ENCODE measurements at places on chromosomes 1 and 21.
A peak's percentile ranks its signal among the peaks of the same experiment; 100 is the strongest.

DNA sequence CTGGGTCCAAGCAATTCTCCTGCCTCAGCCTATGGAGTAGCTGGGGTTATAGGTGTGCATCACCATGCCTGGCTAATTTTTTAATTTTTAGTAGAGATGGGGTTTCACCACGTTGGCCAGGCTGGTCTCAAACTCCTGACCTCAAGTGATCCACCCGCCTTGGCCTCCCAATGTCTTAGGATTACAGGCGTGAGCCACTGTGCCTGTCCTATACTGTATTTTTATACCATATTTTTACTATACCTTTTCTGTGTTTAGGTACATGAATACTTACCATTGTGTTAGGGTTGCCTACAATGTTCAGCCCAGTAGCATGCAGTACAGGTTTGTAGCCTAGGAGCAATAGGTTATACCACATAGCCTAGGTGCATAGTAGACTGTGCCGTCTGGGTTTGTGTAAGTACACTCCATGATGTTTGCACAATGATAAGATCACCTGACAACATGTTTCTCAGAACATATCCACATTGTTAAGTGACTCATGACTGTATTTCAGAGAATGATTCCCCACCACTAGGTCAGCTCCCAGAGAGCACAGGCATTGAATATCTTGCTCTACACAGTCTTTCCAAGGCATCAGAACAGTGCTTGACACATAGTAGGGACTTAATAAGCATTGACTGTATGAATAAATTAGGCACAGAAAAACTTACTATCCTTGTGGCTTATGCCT is 6.0 kb upstream of the CITED4 start:
- peak; percentile 83 for DNase-seq

DNA sequence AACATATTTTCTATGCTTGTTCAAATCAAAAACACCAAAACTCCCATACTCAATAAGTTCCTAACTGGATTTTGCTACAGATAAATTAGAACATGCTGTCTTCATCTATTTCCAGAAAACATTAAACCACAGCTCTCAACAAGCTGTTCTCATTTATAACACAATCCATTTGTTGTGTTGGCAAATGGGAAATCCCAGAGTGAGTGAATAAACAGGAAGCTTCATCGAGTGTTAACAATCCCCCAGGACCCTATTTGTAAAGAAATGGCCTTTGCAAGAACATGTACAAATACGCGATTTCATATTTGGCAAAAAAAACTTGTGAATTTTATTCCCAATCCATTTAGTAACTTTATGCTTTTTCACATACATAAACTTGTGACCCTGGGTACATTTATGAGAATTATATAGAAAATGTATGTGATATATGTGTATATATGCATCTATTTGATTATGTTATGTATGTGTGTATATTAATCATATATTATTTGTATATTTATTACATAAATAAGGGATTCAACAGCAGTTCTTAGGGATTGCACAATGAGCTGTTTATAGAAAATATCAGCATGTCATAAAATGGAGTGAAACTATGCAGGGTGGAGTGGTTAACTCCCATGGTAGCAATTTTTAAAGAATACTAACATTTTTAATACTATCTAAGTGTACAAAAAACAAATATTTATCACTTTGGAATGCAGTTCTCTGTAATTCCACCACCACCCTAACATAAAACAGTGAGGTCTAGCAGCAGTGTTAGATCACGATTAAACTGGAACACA is 160.0 kb downstream of the NEGR1 start:
- DNase-seq: no peak

GRCh38 chr1:3787349-3787715 is 9.0 kb downstream of the LRRC47 start:
- DNase-seq: no peak

DNA sequence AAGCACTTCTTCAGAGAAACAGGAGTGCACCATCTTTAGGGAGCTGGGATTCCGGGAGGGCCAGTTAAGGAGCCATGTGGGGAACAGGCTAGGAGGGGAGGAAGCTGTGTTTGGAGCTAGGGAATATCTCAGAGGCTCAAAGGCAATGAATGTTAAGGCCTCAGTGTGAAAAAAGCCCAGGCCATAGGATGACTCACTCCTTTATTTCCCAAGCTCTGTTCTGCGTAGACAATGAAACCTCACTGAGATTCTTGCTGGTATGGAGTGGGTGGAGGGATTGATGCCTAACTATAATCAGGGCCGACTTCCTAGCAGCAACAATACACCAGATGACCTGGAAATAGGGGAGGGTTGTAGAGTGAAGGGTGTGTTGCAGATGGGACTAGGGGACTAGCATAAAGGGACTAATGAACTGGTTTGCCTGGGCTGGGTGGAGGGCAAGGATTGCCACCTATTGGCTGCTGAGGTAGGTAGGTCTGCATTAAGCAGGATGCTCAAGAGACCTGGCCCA is 2.1 kb downstream of the GNAT2 start:
- DNase-seq: peak; percentile 90

GRCh38 chr1:46480959-46481646 is 8.5 kb upstream of the DMBX1 start:
- DNase-seq: peak; percentile 32

GRCh38 chr1:162417650-162418049 is 5.7 kb upstream of the SH2D1B start:
- no peak for DNase-seq

Data from MCF 10A (cell line).